ENCODE measurements at places on chromosomes 3 and 15. TPM values are rescaled to one million over a fixed set of nuclear protein-coding genes. Genes with fewer than 3 reads are reported as not detected.

The STAC gene
- total RNA-seq, result not detected

The TRIM71 gene
- not detected for total RNA-seq

The GABRB3 gene
- total RNA-seq, result 2.8 TPM

The ITGA11 gene
- total RNA-seq, result 0.88 TPM

The BSN gene
- total RNA-seq, result 0.94 TPM

The NEIL1 gene
- total RNA-seq, result 110 TPM

- H3K27ac ChIP-seq, result no peak overlapping the region
- no peaks in the 10 kb centered on the region for H3K27me3 ChIP-seq
- H3K4me1 ChIP-seq, result peaks cover 6% of the 10 kb centered on the region
- no peak overlapping the region for H3K4me3 ChIP-seq
- DNase-seq, result no peak
Measured at GRCh38 chr3:68007621-68008226, 353.3 kb upstream of the SUCLG2 start.

DNA sequence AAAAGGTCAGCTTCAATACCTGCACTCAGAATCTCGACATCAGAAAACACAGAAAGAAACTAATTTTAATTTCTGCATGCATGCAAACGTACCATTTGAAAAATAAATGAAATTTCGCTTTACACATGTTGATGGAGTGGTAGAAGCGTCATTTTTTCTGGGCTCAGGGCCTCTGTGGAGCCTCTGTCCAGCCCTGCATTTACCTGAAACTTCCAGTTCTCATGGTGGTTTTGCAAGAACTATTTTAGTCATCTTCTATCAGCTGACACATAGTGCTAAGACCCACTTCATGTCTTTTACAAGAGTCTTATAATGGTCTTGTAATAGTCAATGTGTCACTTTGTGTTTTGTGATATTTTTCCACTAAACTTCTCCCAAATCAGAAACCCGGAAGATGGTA, 5.3 kb downstream of the KY start:
- peaks cover 3% of the 10 kb centered on the region for H3K4me1 ChIP-seq
- no peaks in the 10 kb centered on the region for H3K36me3 ChIP-seq
- H3K4me3 ChIP-seq, result no peak overlapping the region
- DNase-seq, result no peak
- no peaks in the 10 kb centered on the region for H3K27me3 ChIP-seq

DNA sequence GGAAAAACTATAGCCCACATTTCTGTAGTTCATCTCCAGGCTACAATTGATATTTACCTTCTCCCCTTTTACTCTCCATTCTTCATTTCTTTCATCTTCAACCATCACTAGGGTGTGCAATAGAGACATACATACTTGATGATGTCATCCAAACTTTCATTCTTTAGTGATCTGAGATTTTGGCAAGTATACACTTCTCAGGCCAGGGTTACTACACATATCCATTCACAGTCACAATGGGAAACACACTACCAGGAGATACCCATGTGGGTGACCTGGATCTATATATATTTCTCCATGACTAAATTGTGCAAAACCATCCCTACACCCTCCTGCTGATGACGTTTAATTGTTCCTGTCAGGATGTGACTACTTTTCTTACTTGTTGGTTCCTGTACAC, 769.5 kb upstream of the DPPA4 start:
- H3K4me3 ChIP-seq, result no peak overlapping the region
- no peak for DNase-seq
- H3K4me1 ChIP-seq, result no peaks in the 10 kb centered on the region

DNA sequence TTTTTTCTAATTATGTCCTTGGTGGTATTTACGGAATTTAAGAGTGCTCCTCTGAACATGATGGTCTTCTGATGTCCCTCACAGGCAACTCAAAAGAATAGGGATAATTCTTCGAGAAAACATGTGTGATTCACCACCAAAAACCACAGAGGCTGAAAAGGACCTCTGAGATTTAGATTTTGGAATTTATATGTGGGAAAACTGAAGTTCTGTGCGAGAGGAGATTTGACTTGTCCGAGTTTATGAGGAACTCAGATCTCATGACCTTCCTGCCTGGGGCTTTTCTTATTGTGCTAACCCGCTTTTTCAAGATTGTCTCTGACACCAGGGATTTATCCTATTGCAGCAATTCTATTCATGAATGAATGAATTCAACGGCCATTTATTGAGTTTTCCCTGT, 142.4 kb downstream of the FAM43A start:
- DNase-seq, result no peak
- H3K36me3 ChIP-seq, result no peaks in the 10 kb centered on the region
- no peak overlapping the region for H3K27ac ChIP-seq

DNA sequence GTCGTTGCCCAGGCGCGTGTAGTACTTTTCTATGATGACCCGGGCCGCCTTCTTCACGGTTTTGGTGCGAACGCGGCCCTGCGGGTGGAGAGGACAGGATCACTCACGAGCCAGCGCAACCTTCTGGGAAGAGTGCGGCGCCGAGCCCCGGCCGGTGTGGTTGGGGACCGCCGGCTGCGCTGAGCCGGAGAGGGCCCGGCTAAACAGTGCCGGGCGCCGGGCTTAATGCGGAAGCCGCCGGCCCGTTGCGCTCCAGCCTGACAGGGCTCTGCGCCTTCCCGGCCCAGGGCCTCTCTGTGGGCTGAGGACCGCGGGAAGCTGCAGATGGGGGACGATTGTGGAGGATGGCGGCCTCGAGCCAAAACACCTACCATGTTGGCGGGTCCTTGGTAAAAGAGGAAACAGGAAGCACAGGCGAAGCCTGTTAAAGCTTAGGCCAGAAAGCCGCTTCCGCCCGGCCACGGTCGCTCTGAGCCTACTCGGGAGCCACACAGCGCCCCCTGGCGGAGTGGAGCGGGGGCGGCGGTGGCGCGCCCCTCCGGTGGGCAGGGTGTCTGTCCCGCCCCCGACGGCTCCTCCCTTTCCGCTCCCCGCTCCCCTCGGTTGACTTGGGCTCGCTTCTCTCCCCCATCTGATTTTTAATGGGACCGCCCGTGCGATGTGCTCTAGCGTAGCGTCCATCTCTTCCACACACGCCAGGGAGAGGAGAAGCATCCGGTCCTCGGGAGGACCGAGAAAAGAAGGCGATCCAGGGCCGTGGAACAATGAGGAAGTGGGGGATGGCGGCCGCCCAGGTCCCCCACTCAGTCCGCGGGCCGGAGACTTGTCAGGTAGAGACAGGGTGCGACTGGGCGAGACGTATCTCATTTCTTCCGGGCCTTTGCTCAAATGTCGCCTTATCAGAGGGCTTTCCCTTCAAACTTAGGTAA, at the start of gene RPS17:
Gene RPS17 (minus strand): TSS at position 403 of the 929 bp plus-strand sequence. CDS start 29 bp downstream, at position 374.
- H3K4me1 ChIP-seq, result peaks cover 3% of the 10 kb centered on the region
- H3K27ac ChIP-seq, result peak within 1 kb of the TSS; percentile 86
- peak within 1 kb of the TSS; percentile 68 for H3K4me3 ChIP-seq

DNA sequence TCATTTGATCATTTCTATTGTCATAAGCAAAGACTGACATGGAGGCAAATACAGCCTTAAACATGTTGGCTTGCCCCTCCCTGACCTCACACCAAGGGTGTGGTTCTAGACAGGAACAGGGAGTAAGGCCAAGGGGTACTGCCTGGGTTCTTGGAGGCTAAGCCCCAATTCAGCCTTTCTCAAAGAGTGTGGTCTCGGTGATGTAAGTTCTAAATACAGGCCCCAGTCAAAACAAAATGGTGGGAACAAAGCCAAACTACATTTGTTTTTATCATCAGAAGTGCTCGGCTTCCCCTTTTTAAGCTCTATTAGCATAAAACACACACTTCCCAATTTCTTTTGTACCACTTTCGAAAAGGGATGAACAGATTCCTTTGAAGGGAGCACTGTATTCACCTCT, 129.5 kb downstream of the ATP8B4 start:
- no peak for DNase-seq
- H3K4me1 ChIP-seq, result no peaks in the 10 kb centered on the region
- H3K27me3 ChIP-seq, result no peaks in the 10 kb centered on the region
- H3K4me3 ChIP-seq, result no peak overlapping the region
- no peaks in the 10 kb centered on the region for H3K36me3 ChIP-seq

DNA sequence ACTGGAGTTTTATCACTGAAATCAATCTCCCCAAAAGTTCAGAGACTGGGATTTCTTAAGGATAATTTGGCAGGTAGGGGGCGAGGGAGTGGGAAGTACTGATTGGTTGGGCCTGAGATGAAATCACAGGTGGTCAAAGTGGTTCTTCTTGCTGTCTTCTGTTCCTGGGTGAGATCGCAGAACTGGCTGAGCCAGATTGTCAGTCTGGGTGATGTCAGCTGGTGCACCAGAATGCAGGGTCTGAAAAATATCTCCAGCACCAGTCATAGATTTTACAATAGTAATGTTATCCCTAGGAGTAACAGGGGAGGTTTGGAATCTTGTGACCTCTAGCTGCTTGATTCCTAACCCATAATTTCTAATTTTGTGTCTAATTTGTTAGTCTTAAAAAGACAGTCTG, 86.7 kb upstream of the SLC25A36 start:
- H3K4me3 ChIP-seq, result no peak overlapping the region
- no peak for DNase-seq
- H3K27ac ChIP-seq, result no peak overlapping the region
- no peaks in the 10 kb centered on the region for H3K4me1 ChIP-seq
- H3K36me3 ChIP-seq, result no peaks in the 10 kb centered on the region
- no peaks in the 10 kb centered on the region for H3K27me3 ChIP-seq

DNA sequence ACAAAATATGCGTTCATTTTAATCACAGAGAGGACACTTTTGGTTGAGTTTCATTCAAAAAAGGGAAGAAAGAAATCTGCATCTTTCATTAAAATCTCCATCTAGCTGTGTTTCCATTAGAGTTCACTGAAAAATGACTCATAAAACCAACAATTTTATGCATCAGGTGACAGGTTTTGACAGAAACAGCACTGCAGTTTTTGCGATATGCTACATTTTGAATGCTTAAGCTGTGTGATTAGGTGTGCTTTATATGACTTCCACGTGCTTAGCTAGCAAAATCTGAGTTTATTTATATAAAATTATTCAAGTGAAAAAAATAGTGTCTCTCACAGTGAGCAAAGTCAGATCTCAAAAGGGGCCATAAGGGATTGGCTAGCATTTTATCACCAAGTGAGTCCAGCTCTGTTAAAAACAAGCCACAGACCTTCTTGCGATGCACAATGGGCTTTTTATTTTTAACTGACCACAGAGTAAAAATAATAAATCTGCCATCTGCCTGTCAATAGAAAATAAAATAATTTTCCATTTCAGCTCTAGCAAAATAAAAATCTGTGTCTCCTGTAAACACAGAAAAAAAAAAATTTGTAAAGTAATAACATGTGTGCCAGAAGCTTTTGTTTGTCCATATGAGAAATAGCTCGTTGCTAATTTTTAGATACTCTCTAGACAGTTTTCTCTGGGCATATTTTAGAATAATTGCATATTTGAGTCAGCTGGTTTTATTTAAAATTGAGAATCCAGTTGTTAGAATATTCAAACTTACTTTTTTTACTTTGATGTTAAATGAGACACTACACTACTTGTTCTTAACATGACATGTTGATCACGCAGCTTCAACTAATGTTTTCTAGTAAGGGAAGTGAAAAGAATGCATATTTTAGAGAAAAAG, 409.8 kb downstream of the ROBO2 start:
- no peak overlapping the region for H3K27ac ChIP-seq
- H3K36me3 ChIP-seq, result no peaks in the 10 kb centered on the region
- no peak for DNase-seq
- no peaks in the 10 kb centered on the region for H3K27me3 ChIP-seq
- H3K4me3 ChIP-seq, result no peak overlapping the region

GRCh38 chr3:112128843-112129727, 4.0 kb downstream of the GCSAM start:
- no peak overlapping the region for H3K4me3 ChIP-seq
- no peaks in the 10 kb centered on the region for H3K27me3 ChIP-seq
- H3K4me1 ChIP-seq, result no peaks in the 10 kb centered on the region
- no peak for DNase-seq
